ENCODE measurements at places on chromosomes 6 and 20.

GRCh38 chr20:63553933-63554290 lies at the start of gene FNDC11:
TSS of gene FNDC11 (plus strand) at chr20:63554159. CDS start at chr20:63555664, 1,505 bp downstream.
- no peak for DNase-seq

GRCh38 chr6:37643851-37644672 lies 53.6 kb downstream of the MDGA1 start:
- DNase-seq = no peak

DNA sequence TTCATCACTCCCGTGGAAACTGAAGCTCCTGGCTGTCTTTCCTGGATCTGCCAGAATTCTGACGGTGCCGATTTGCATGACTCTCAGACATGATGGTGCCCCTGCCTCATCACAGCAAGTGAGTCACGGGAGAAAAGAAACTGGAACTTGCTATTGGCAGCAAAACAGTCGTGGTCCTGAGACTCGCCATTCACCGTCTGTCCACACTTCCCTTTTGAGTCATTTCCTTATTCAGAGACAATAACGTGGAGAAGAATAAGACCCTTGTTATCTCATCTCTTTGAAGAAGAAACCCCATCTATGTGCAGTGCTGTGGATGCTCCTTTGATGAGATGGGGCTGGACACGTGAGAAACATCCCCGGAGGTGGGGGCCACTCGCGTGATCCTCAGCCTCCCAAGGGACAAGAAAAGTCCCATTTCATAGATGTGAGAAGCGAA lies 4.2 kb downstream of the GPR31 start:
- no peak for DNase-seq

- DNase-seq = no peak
These were observed 56.6 kb downstream of the ARID1B start for GRCh38 chr6:156833755-156834154.

DNA sequence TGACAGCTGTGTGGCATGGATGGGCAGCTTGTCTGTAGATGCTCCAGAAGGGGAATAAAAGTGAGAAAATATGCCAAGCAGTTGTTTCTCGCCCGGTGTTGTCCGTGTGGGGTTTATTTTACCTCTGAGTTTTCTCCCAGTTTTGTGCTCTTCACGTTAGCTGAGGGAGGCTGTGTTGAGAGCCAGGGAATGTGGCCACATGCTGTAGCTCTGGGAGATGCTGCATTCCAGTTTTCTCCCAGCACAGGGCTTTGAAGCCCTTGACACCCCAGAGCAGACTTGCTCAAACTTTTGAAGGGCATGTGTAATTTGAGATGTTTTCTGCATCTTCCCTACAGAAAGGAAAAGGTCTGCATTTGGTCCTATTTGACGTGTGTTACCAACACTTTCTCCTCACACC lies 67.7 kb downstream of the RREB1 start:
- no peak for DNase-seq

DNA sequence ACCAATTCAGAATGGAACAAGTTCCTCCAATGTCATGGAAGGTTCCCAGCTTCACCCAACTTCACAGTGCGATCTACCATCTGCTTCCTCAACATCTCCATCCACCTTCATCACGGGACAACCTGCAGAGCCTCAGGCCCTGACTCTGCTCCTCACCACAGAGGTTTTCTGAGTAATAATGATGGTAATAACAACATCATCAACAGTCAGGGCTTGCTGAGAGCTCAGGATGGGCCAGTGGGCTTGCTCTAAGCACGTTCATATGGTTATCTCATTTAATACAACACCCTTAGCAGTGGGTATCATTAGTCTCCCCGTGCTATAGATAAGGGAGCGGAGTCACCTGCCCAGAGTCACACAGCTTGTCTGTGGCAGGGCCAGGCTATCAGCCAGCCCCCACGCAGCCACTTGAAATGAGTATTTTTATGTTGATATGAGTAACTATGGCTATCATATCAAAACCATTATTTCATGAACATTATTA lies 38.6 kb downstream of the PREX1 start:
- DNase-seq = no peak

- no peak for DNase-seq
These were observed 12.6 kb downstream of the HCK start for GRCh38 chr20:32064667-32065066.

GRCh38 chr20:59030911-59031563 lies 1.1 kb downstream of the ATP5F1E start:
- no peak for DNase-seq

- DNase-seq = no peak
These were observed 809.3 kb downstream of the HACE1 start for GRCh38 chr6:104050455-104050854.

DNA sequence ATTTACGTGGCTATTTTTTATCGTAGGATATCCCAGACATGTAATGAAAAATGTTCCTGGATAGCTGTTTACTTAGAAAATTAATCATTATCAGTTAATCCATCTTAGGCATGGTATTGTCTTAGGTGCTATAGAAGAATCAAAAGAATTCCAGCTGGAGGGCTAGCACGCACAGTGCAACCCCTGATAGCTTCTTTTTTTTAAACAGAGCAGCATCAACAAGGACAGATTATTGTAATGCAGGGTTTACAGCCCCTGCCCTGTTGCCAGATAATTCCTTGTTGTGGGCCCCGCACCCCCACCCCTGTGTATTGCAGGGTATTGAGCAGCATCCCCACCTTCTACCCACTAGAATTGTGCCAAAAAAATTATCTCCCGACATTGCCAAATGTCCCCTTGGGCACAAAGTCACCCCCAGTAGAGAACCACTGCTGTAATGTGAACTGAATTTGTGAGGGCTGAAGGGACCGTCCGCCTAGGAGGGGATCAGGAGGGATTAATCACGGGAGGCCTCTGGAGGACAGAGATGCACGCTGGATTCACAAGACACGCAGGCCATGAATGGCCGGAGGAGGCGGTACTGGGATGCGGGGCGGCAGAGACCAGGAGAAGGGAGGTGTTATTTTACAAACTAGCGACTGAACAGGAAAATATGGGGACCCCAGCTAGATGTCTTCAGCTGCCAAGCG lies 174.6 kb downstream of the ZDHHC14 start:
- DNase-seq = no peak

DNA sequence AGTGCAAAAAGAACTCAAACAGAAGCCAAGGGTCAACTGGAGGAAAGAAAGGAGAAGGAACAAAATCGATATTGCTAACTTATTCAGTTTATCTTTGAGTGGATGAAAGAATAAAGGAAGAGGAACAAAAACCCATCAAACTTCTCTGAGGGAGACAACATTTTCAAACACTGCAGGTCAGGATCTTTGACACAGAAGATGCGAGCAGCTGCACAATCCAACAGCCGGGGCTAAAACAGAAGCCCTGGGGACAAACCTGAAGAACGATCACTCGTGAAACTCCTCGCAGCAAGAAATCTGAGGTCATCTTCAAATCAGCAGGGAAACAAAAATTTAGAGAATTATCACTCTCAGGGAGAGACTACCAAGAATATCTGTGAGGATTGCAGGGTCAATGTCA lies 14.2 kb downstream of the SLC23A2 start:
- DNase-seq = no peak

GRCh38 chr20:18909254-18909653 lies 95.7 kb downstream of the SCP2D1 start:
- DNase-seq = no peak

- DNase-seq = no peak
These were observed 45.9 kb upstream of the DUSP22 start for GRCh38 chr6:246352-246751.

Measured in hypothalamus (tissue), 51 donors.